ENCODE measurements at places on chromosomes 1 and 21.

DNA sequence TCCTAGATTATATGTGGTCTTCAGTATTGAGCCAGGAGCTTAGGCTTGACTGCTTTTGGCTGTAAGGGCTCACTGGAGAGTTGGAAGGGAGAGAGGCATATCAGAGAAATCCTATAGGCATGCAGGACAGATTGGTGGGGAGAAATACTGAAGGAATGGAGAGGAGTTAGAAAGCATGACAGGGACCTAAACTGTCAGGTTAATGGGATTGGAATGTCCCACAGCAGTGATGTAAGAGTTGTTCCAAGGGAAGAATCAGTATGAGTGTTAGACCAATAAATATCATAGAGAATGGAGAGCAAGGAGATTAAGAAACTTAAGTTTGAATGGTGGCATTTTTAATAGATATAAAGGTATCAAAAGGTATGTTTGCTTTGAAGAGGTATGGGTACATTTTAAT lies 39.7 kb downstream of the SLC35A3 start:
- DNase-seq, result no peak

DNA sequence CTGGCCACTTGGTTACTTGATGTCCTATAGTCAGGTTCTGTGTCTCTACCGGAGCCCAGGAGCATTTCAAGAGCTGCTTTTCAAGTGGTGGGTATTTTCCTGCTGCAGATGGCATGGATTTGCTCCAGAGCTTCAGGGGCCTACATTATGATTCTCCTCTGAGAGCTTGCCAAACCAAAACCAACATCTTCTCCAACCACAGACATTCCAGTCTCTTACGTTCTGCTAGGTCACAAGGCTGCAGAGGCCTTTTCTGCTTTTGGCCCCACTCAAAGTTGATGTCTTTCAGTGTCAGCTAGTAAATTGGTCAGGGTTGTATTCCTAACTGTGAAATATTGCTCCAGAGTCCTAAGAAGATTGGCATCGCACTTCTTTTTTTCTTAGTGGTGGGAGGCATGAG lies 14.7 kb upstream of the AQP10 start:
- no peak for DNase-seq

- no peak for DNase-seq
Measured at GRCh38 chr1:93471284-93471683, 23.4 kb downstream of the FNBP1L start.

DNA sequence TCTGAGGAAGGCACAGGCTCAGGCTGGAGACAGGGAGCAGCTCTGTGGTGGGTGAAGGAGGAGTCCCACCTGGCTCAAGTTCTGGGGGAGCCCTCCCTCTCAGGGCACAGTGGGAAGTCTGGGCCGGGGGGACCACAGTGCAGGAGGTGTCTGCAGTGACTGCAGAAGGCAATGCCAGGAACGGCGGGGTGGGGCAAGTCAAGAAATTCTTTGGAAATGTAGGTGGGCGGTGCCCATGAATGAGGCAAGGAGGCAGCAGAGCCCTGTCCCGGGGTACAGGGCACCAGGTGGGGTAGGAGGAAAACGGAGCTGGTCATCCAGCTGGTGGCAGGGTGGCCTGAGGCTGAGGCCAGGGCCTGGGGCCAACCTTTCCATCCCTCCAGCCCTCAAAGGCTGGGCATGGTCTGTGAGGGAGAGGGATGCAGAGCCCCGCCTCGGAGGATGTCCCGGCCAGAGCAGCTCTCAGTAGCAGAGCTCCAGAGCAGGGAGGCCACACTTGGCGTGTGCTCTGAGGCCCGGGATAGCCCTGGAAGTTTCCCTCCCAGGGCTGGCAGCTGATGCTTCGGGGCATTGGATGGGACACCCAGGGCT lies 4.7 kb downstream of the TFF3 start:
- DNase-seq, result no peak

DNA sequence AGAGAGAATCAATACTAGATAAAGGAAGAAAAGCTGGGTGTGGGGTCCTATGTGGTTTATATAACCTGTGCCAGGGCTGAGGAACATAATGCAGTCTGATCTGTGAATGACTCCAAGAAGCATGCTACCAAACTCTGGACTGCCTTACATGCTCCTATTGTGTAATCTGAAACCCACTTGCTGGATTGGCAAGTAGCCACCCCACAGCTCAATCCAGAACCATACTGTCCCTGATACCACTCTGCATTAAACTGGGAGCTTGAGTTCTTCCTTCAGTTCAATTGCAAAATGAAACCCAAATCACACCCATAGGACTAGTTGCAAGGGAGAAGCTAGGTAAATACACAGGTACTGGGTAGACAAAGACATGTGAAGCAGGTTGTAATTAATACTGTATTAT lies 115.4 kb upstream of the NEGR1 start:
- DNase-seq, result no peak

Data from right hindlimb (tissue), 1 donor.